ENCODE measurements at places on chromosomes 3 and 15. TPM values are rescaled to one million over a fixed set of nuclear protein-coding genes. Genes with fewer than 3 reads are reported as not detected.

Gene MEGF11
- total RNA-seq: 1.1 TPM

Gene CLDN1
- 2.2 TPM for total RNA-seq

Gene RTP3
- total RNA-seq: 0.08 TPM

Gene SI
- total RNA-seq: not detected

Gene TAGLN3
- total RNA-seq: 10.9 TPM

Gene TGM4
- total RNA-seq: 0.80 TPM

Gene ZNF385D
- total RNA-seq: 1.9 TPM

Gene DISP2
- 1.0 TPM for total RNA-seq

Gene CHRNA7
- 0.30 TPM for total RNA-seq

Gene ZNF502
- total RNA-seq: 3.0 TPM
